ENCODE measurements at places on chromosomes 2 and 18. TPM values are rescaled to one million over a fixed set of nuclear protein-coding genes. Genes with fewer than 3 reads are reported as not detected.

DNA sequence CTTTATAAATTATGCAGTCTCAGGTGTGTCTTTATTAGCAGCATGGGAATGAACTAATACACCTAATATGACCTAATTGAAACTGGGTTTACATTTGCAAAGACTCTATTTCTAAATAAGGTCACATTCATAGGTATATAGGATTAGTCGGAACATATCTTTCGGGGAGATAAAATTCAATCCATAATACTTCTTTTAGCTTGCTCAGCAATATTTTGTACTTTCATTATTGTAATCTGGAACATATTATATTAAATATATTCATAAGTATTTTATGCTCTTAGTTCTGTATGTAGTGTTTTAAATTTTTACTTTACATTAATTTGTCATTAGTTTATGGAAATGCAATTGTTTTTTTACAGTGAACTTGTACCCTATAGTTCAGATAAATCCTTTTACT, 927.7 kb downstream of the CCDC85A start:
- no peak for DNase-seq

The GAD1 gene
- polyA plus RNA-seq = 0.83 TPM

The GAL3ST2 gene
- 0.20 TPM for polyA plus RNA-seq

The ZAP70 gene
- 3.4 TPM for polyA plus RNA-seq

DNA sequence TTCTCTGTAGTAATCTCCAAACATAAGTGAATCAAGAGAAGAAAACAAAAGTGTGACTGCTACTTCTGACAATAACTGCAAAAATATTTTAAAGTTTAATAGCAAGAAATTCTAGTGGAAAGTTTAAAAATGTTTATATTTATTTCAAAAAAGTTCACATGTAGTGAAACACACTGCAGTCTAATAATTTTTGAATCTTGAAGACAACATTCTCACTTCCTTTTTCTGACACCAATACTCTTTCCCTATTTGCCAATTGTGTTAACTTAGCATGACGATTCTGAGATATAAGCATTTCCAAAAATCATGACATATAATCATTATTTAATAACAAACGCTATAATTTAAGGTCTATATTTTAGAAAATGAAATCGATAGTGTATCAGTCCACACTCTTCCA, 429.1 kb upstream of the PKDCC start:
- DNase-seq = no peak

The CLHC1 gene
- polyA plus RNA-seq = 14.7 TPM

The FAM237A gene
- not detected for polyA plus RNA-seq

- no peak for DNase-seq
Observed at GRCh38 chr2:104620801-104621200, 233.1 kb upstream of the POU3F3 start.

The DPP4 gene
- polyA plus RNA-seq = 8.5 TPM

DNA sequence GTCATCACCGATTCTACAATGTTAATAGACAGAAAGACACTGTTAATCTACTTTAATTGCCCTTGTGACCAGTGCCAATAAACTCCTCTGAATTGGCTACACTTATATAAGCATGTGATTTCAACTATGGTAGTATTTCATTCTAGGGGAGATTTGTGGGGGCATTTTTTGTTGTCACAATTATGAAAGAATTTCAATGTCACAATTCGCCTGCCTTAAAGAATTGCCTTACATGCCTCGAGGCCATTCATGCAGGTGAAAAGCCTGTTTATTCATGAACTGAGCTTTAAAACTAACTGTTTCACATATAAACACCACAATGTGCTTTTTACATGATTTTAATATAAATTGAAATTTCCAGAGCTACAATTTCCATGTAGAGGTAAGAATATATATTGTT, 162.8 kb downstream of the GCA start:
- DNase-seq = no peak

The LHCGR gene
- polyA plus RNA-seq = 0.15 TPM

- DNase-seq = no peak
Observed at GRCh38 chr18:58896734-58897508, 32.2 kb downstream of the ZNF532 start.

GRCh38 chr18:22639026-22639463, 221.3 kb upstream of the CTAGE1 start:
- no peak for DNase-seq

DNA sequence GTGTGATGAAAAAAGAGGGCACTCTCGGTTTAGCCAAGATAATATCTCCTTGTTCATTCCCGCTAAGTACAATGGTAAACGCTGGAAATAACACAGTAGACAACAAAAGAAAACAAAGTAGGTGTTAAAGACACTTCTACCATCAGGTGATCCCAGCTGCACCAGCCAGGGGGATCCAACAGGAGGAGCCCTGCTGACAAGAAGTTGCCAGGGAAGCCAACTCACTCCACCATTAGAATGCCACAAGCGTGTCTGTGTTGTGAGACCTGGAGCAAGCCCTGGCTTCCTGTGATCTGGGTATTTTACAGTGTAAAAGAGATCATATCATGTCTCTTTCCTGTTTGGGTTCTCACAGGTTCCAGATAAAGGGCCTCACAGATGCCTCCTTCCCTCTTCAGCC, 117.0 kb downstream of the GRB14 start:
- DNase-seq = no peak

- no peak for DNase-seq
Observed at GRCh38 chr18:13416848-13417247, 198.3 kb downstream of the LDLRAD4 start.

DNA sequence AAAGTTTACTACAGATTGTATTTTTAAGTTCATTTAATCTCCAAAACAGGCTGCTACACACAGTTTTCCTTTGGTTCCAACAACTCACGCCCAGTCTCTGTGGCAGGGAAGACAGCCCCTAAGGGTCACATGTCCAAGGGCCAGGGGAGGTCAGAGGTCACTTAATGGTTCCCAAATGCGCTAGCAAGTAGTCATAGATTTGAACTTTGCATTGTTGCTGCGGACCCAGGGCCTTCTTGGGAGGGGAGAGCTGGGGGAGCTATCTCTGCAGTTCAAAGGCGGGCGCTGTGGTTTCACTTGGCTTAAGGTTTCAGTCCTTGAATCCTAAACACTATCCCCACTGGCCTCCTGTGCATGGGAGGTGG, 74.8 kb upstream of the ZNF532 start:
- no peak for DNase-seq

GRCh38 chr2:40886655-40887054, 434.8 kb upstream of the SLC8A1 start:
- DNase-seq = no peak

DNA sequence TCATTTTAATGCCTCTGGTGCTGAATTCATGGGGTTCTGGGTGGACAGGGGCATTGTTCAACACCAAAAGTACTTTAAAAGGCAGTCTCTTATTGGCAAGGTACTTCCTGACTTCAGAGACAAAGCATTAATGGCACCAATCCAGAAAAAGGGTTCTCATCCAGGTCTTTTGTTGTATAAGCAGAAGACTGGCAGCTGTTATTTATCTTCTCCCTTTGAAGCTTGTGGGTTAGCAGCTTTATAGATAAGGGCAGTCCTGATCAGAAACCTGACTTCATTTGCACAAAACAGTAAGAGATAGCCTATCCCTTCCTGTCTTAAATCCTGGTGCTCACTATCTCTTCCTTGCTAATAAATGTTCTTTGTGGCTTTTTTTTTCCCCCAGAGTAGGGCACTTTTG, 68.8 kb downstream of the VPS54 start:
- no peak for DNase-seq

The HOXD4 gene
- 8.9 TPM for polyA plus RNA-seq

The CHRND gene
- 180 TPM for polyA plus RNA-seq

DNA sequence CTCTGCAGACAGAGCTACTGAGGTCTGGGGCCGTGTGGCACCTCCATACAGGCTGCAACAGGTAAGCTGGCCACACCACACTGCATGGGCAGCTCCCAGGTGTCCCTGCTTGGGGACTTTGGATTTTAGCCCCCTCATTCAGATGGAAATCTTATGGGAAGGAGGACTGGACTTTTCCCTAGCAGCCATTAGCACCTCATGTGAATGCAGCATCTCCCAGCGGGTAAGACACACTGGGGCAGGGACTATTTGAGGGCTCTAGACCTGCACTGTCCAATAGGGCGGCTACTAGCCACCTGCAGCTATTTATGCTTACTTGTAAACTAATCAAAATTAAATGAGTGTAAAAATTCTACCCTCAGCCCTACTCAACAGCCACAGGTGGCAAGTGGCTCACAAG, 34.2 kb upstream of the GLI2 start:
- DNase-seq = no peak

The TCF23 gene
- polyA plus RNA-seq = 0.49 TPM

The ANKRD30B gene
- polyA plus RNA-seq = 0.06 TPM

The PLA2R1 gene
- polyA plus RNA-seq = 1.9 TPM

The ZNF519 gene
- polyA plus RNA-seq = 5.6 TPM

DNA sequence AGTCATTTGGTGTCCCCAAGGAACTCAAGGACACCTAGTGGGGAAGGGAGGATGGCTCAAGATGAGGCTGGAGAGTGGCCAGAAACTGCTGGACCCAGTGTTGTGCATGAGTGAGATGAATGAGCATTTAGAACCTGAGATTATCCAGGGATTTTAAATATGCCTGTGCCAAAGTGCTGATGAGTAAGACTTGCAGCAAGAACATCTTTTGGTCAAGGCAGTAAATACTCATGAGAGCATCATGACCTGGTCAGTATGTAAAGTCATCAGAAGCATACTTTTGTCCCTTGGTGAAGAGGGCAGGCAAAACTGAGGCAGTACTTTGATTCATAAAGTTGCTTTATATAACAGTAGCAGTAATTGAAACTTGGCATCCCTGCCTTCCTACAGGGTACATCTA, 3.1 kb upstream of the SPP2 start:
- no peak for DNase-seq

GRCh38 chr2:189570570-189571031, 10.0 kb downstream of the SLC40A1 start:
- no peak for DNase-seq

- DNase-seq = no peak
Observed at GRCh38 chr2:168819829-168820489, 17.5 kb downstream of the NOSTRIN start.

GRCh38 chr18:68418881-68419280, 296.0 kb downstream of the TMX3 start:
- no peak for DNase-seq

GRCh38 chr2:27018142-27018541, 14.6 kb upstream of the TMEM214 start:
- DNase-seq = no peak

The FMNL2 gene
- 22.4 TPM for polyA plus RNA-seq

DNA sequence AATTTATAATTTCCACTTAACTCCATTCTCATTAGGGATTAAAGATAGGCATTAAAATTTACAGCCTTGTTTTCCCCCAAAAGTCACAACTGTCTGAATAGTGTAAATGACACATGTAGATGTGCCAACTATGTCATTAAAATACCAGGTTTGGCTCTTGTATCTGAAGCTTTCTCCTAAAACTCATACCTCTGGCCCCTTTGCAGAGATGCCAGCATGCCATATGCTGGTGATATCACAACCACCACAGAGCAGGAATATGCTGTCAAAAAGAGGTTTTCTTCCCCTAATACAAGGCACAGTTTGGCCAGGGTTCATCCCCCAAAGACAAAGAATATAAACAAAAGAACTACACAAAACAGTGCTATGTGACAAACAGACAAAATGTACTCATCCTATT, 65.4 kb downstream of the REV1 start:
- DNase-seq = no peak

The CCDC178 gene
- 0.19 TPM for polyA plus RNA-seq

DNA sequence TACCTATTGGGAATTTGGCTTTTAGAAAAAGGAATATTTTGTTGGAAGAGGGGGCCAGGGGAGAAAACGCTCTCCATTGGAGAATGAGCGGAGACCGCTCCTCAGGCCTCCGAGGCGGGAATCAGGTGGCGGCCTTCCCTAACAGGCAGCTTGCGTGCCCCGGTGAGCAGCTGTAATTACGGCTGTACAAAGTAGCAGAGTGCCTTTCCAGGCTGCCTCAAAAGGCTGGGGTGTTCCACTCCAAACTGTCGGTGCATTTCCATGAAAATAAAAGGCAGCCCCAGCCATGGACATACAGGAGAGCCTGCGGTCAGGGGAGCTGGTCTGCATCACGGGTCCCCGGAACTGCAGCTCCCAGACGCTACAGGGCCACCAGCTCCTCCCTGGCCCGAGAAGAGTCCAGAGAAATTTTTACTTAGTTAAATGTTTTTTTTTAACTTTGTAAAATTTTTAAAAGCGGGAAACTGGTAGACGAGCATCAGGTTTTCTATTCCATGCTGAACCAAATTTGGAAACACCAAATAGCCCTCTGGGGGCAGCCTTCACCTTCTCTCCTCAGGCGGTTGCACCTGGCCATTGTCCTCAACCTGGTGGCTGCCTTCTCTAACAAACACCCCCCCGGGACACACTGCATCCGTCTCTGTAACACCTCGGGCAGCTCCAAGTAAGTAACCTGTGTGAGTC, 209.3 kb upstream of the SALL3 start:
- DNase-seq = no peak

- no peak for DNase-seq
Observed at GRCh38 chr2:54803783-54804751, 80.6 kb downstream of the EML6 start.

- no peak for DNase-seq
Observed at GRCh38 chr2:68390586-68390985, 25.5 kb downstream of the PLEK start.

- no peak for DNase-seq
Observed at GRCh38 chr2:71816815-71817214, 330.8 kb downstream of the CYP26B1 start.

The AMER3 gene
- polyA plus RNA-seq = not detected

The RNF103 gene
- 34.6 TPM for polyA plus RNA-seq

The TMEM163 gene
- polyA plus RNA-seq = 0.86 TPM

- peak; percentile 22 for DNase-seq
Observed at GRCh38 chr2:64914735-64915509, 74.3 kb upstream of the SLC1A4 start.

The POMC gene
- polyA plus RNA-seq = 2.5 TPM

The ICA1L gene
- polyA plus RNA-seq = 13.5 TPM

GRCh38 chr2:71952572-71953188, 195.0 kb downstream of the CYP26B1 start:
- no peak for DNase-seq

The CD226 gene
- 0.67 TPM for polyA plus RNA-seq

The BMP10 gene
- polyA plus RNA-seq = not detected

DNA sequence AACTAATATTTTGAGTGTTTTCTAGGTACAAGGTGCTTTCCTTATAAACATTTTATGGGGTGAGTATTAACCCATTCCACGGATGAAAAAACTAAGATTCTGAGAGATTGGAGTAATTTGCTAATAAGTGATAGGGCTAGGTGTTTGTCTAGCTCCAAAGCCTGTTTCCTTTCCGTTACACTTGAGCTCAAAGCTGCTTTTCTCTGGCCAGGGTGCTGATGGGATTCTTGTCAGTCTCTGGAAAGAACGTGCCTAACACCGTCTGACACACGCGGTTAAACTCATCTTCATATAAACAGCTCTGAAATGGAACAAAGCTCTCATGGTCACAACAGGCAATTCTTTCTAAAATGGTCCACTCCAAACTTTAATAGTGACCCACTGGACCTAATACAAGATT, 2.0 kb upstream of the ANKRD29 start:
- DNase-seq = no peak

- no peak for DNase-seq
Observed at GRCh38 chr2:216491793-216492596, 6.6 kb upstream of the RPL37A start.

The SULT1C2 gene
- 1.3 TPM for polyA plus RNA-seq

- DNase-seq = no peak
Observed at GRCh38 chr2:159713631-159714246, 1.4 kb downstream of the MARCHF7 start.

GRCh38 chr2:222357930-222358329, 59.1 kb upstream of the PAX3 start:
- no peak for DNase-seq

GRCh38 chr2:23241121-23241520, 143.9 kb upstream of the KLHL29 start:
- no peak for DNase-seq

The PRKRA gene
- 57.0 TPM for polyA plus RNA-seq
